Retina (tissue), 1 donor: ENCODE measurements at places on chromosomes 5 and 9.
A peak's percentile ranks its signal among the peaks of the same experiment; 100 is the strongest.

DNA sequence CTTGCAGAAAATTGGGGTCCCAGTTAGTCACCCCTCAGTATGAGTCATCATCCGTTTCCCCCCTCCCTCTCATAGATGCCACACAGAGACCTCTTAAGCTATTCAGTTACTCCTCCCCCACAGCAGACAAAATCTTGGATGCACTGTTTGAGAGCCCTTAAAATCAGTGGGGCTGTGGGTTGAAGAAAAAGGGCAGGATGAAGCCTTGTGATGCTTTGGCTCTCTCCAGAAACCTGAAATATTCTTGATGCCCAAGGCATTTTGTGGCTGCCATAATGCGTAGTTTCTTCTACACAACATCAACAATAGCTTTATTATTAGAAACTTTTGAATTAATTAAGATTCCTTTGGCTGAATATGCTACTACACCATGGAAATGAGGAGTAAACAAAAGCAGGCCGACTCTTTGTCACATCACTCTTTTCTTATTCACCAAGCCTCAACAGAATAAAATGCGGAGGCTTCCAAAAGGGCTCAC, 133.8 kb downstream of the MRPS30 start:
- no peak for DNase-seq

DNA sequence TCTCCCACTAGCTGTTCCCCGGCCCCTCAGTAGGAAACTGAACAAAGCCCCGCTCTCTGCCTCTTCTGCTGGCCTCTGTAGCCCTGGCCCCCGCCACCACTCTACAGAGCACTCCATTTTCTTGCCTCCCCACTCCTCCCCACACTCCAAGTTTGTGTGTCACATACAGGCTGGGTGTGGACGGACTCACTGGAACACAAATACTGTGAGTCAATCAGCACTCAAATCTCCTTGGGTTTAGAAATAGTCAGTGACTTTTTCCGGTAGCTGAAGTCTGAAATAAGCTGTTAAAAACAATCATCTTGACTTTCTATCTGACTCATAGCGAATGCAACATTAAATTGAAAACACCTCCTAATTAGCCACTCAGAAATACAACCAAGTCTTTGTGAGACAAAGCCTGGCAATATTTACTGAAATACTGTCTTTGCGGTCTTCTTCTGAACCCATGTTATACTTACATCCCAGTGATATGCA, 122.5 kb downstream of the LHFPL2 start:
- DNase-seq, result no peak

DNA sequence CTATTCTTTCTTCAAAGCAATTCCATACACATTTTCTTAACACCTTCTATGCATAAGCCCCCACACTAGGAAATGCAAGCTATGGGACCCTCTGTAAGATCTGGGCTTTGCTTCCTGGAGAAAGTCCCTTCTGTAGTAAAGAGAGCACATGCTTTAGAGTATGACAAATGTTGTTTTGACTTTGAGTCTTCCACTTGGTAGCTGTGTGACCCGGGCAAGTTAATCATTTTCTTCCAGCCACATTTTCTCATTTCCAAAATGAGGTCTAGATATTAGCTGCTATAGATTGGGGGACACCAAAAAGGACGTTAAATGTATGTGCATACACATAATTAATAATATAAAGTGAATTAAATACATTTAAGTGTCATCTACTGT, 334.0 kb downstream of the NFIB start:
- DNase-seq, result no peak

GRCh38 chr5:1908931-1909330, 26.2 kb upstream of the IRX4 start:
- DNase-seq, result no peak

GRCh38 chr5:96031180-96031579, 69.5 kb upstream of the ELL2 start:
- DNase-seq, result no peak

- DNase-seq, result no peak
These were observed 66.1 kb downstream of the GALNT12 start for GRCh38 chr9:98873526-98873925.

- DNase-seq, result no peak
These were observed 27.1 kb upstream of the GOLPH3 start for GRCh38 chr5:32201122-32201753.

DNA sequence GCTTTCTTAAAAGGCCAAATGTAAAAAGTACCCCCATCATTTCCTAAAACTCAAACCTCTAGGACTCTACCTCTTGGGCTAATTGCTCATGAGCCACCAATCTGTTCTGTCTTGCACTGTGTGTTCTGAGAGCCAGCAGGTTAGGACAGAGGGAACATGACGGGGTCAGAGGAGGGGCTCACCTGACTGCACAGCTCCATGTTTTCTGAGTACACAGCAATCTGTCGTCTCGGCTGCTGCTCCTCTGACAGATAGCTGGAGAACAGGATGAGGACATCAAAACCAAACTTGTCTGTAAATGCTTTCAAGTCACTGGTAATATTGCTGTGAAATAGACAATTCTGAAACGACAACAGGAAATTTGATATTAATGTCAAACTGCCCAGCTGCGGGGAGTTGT, 50.9 kb upstream of the PCA3 start:
- DNase-seq, result no peak

DNA sequence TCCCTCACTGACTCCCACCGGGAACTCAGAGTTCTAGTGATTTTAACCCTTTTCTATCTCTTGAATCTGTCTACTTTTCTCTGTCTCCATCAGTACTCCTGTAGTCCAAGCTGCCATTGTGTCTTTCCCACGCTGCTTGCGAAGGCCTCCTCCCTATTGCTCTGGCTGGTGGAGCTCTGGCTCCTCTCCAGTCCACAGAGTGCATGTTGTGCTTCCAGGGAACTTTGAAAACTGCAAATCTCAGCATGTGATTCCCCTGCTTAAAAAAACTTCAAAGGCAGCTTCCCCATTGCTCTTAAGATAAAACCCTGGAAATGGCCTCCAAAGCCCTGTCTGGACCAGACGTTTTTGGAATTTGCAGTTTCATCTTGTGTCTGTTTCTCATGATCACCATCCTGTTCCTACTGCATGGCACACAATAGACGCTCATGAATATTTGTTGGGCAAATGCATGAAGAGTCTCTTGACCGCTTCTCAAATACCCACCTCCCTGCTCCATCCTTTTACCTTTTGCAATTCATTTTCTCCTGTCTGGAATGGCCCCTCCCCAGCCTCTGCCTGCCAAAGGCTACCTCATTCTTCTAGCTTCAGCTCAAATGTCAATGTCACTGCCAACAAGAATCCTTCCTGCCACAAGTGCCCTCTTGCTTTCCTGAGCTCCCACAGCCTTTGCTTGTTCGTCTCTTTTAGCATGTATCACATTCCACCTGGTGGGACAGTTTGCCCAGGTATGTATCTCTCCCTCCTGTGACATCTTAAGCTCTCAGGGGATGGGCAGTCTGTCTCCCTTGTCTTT, 293.2 kb downstream of the ARHGAP26 start:
- DNase-seq, result no peak

DNA sequence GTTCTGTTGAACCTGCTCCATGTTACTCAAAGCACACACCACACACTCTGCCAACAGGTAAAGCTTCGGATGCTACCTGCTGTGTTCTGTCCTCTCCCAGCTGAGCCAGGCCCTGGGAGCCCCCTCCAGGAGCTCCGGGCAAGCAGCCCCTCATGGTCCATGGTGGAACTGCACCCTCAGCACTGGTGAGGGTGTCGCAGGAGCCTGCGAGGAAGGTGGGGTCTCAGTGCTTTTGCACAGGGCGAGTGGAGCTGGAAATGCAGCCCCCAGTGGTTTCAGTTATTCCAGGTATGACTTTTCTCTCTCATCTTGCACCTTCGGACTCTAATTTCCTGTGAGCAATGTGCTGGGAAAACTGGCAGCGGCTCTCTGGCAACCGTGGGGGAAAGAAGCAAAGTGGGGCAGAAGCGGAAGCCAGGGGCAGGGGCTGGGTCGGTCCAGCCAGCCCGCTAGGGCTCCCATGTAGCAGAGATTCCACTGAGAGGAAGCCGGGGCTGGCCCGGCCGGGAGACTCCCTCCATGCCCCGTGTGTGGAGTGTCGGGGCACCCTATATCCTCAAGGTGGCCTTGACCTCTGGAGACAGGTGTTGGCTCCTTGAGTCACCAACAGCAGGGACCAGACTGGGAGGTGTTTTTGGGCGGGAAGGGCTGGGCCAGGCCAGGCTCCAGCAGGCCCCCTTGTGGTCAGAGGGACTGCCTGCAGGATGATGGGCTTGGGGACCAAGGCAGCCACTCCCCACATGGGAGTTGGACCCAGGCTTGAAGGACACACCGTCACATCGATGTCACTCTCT, 75.6 kb upstream of the PRSS3 start:
- DNase-seq, result peak; percentile 36
